ENCODE measurements at places on chromosomes 6 and 20.
A peak's percentile ranks its signal among the peaks of the same experiment; 100 is the strongest.

- H3K4me3 ChIP-seq, result no peak overlapping the region
- no peaks in the 10 kb centered on the region for H3K27me3 ChIP-seq
- peak overlapping the region; percentile 93 for H3K27ac ChIP-seq
Observed at GRCh38 chr20:48760403-48760983, 67.3 kb downstream of the PREX1 start.

GRCh38 chr20:52962183-52962582 is 10.0 kb upstream of the TSHZ2 start:
- no peak for DNase-seq
- H3K4me1 ChIP-seq, result no peaks in the 10 kb centered on the region
- H3K27ac ChIP-seq, result no peak overlapping the region
- no peak overlapping the region for H3K4me3 ChIP-seq
- H3K27me3 ChIP-seq, result no peaks in the 10 kb centered on the region

GRCh38 chr6:104483225-104483834 is 376.4 kb downstream of the HACE1 start:
- no peak overlapping the region for H3K27ac ChIP-seq
- H3K4me1 ChIP-seq, result no peaks in the 10 kb centered on the region
- no peaks in the 10 kb centered on the region for H3K36me3 ChIP-seq
- DNase-seq, result no peak

GRCh38 chr6:72724545-72724944 is 102.7 kb downstream of the KCNQ5 start:
- no peak overlapping the region for H3K4me3 ChIP-seq
- H3K27me3 ChIP-seq, result no peaks in the 10 kb centered on the region
- no peaks in the 10 kb centered on the region for H3K4me1 ChIP-seq
- H3K27ac ChIP-seq, result no peak overlapping the region
- H3K36me3 ChIP-seq, result no peaks in the 10 kb centered on the region

DNA sequence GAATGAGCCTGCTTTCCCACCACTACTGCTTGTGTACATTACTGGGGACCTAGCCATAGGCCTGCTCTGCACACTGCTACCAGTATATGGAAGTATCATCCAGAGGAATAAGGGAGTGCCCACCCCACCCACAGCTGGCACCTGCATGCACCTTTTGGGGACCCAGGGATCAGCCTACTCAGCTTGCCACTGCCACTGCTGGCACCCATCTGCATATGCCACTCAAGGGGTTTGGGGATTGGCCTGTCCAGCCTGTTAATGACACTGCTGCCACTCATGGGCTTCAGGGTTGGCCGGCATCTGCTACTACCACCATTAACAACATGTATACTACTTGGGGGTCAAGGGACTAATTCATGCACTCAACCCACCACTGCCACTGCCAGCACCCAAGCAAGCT is 832.1 kb downstream of the PHF3 start:
- H3K27me3 ChIP-seq, result no peaks in the 10 kb centered on the region
- no peak overlapping the region for H3K27ac ChIP-seq
- no peaks in the 10 kb centered on the region for H3K4me1 ChIP-seq
- DNase-seq, result no peak
- H3K4me3 ChIP-seq, result no peak overlapping the region

GRCh38 chr6:63923139-63923739 is 287.6 kb downstream of the PHF3 start:
- H3K27ac ChIP-seq, result no peak overlapping the region
- H3K36me3 ChIP-seq, result no peaks in the 10 kb centered on the region
- no peaks in the 10 kb centered on the region for H3K27me3 ChIP-seq
- H3K4me3 ChIP-seq, result no peak overlapping the region
- no peaks in the 10 kb centered on the region for H3K4me1 ChIP-seq

DNA sequence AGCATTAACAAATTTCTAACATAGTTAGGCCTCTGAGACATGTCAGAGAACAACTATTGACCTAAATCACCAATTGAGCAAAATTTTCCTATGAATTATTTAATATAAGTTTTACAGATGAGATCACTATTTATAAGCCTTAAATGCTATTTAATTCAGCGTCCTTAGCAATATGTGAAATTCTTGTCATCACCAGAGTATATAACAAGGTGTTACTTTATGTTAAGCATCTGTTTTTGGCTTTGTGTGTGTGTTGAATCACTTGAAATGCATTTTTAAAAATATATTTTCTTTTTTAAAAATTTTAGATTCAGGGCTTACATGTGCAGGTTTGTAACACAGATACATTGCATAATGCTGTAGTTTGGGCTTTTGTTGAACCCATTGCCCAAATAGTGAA is 794.1 kb downstream of the EYS start:
- H3K4me3 ChIP-seq, result no peak overlapping the region
- DNase-seq, result no peak
- no peaks in the 10 kb centered on the region for H3K27me3 ChIP-seq
- H3K27ac ChIP-seq, result no peak overlapping the region
- no peaks in the 10 kb centered on the region for H3K4me1 ChIP-seq

DNA sequence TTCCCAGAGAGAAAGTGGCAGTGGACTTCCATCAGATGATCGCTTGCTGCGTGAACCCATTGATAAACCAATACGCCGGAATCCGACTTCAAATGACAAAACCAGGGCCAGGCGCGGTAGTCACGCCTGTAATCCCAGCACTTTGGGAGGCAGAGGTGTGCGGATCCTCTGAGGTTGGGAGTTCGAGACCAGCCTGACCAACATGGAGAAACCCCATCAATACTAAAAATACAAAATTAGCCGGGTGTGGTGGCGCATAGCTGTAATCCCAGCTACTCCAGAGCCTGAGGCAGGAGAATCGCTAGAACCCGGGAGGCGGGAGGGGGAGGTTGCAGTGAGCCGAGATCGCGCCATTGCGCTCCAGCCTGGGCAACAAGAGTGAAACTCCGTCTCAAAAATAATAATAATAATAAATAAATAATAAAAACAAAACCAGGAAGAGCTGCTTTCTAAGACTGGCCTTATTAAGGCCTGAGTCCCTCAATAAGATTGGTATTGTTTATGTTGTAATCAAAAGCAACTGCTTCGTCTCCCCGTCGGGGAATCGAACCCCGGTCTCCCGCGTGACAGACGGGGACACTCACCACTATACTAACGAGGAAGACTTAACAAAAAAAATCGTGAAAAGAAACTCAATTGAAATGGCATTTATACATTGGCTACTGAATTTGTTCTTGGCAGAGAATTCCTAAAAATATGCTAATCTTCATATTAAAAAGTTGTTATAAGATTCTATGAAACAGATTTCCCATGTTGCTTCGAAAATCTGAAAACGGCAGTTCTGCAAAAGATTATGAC is 110.2 kb upstream of the ZNF184 start:
- H3K27ac ChIP-seq, result no peak overlapping the region
- DNase-seq, result no peak
- no peaks in the 10 kb centered on the region for H3K4me1 ChIP-seq
- no peak overlapping the region for H3K4me3 ChIP-seq
